ENCODE measurements at places on chromosomes 3 and 15.

DNA sequence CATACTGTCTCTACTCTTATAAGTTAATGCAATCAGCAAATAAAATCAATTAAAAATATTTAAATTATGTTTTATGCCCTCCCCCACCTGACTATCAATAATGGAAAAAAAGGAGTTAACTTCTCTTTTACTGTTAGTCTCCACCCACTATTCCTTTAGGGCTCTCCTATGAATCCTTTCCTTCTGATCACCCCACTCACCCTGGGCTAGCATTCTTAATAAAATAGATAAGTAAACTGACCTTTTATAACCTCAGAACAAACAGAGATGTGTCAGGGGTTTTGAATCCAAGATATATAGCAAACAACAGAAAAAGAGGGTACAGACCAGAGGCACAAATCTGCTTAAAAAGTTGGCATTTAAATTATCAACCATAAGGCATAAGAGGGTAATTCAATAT lies 116.1 kb upstream of the PLXND1 start:
- DNase-seq, result no peak

GRCh38 chr3:2940062-2940461 lies 170.1 kb downstream of the IL5RA start:
- DNase-seq, result no peak

DNA sequence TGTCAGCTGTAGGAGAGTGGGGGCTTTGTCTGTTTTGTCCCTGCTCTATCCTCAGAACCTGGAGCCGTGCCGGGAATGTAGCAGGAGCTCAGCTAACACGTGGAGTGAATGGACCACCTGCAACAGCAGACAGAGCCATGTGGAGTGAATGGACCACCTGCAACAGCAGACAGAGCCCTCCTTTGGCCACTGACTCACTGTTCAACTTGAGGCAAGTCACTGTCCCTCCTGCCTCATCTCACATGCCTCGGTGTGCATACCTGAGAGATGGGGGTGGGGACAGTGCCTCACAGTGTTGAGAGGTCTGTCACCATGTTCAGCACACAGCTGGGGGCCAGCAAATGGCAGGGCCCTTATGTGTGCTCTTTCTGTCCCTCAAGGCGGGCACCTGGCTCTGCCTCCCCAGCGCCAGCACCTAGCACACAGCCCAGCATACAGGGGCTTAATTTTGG lies 27.9 kb downstream of the FEM1B start:
- no peak for DNase-seq

- DNase-seq, result no peak
Observed at GRCh38 chr3:53845103-53845880, 927 bp downstream of the CHDH start.

GRCh38 chr15:61946778-61947177 lies 113.5 kb downstream of the VPS13C start:
- DNase-seq, result no peak

- no peak for DNase-seq
Observed at GRCh38 chr3:152458376-152459117, 189.8 kb downstream of the MBNL1 start.

DNA sequence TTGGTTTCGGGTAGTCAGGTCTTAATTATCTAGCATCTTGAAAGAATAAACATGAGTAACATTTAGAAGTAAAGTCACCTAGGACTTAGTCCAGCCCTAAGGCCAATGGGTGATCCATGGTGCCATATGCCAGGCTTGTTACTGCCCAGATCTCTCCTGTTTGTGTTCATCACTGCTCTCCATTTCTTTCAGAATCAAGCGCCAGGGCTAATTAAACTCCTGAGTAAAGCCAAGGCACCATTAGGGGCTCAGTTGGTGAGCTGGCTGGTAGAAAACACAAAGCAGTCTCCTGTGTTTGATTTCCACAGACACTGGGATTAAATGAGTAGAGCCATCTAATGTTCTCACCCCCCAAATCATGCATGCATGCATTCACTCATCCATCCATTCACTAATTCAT lies 11.3 kb downstream of the CYP19A1 start:
- DNase-seq, result no peak

GRCh38 chr3:71492566-71492965 lies 91.0 kb downstream of the FOXP1 start:
- no peak for DNase-seq

DNA sequence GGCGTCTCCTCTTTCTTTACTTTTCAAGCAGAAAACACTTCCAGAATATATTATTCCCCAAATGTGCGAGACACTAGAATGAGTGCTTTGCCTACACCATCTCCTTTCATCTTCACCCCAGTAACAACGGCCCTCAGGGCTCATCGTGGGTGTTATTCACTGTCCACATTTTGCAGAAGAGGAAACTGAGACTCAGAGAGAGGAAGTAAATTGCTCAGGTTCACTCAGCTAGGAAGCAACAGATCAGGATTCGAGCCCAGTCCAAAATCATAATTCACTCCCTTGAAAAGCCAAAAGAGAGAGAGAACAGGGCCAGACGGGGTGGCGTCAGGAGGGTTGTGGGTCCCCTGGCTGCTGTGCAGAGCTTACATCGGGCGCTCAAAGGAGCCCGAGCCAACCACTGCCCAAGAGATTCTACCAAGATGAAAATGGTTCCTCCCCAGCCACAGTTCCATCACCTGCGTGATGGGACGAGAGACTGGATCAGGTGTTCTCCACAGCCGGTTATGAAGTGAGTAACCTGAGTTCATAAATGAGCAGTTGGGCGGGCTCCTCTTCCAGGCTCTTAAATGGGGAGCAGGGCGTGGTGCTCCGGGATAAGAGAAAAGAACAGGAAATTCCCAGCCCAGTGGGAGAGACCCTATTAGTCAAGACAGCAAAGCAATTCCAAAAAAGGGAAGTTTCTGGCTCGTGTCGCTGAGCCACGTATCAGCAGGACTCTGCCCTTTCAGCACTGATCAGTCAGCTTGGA lies 48.6 kb upstream of the FLNB start:
- no peak for DNase-seq

DNA sequence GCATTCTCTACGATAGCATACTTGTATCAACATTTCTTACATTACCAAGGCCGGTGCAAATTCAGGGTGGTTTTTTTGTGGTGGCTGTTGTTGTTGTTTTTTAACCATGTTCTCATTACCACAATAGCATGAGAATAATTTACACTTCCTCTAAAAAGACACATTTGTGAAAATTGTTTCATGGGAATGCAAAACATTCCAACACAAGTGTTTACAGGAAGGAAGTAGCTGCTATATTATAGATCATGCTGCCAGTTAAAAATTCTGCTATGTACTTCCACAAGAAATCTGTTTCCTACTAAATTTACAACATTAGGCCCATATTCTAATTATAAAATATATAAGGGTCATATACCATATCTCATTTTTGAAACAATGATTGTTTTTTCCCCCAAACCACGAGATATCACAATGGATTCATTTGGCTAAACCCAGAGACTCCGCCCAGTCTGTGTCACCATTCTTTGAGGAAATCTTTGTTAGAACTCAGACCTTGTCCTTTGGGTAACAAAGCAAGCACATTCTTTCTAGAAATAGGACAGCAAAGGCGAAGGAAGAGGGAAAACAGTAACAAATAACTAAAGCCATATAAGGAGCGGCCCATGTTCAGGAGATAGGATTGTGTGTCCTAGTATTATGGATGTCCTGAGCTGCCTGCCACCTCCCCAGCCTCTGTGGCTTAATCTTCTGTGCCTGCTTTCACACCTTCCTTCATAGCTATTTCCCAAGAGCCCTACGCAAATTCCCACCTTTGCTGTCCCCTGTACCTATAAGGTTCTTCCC lies 60.1 kb downstream of the UACA start:
- no peak for DNase-seq

DNA sequence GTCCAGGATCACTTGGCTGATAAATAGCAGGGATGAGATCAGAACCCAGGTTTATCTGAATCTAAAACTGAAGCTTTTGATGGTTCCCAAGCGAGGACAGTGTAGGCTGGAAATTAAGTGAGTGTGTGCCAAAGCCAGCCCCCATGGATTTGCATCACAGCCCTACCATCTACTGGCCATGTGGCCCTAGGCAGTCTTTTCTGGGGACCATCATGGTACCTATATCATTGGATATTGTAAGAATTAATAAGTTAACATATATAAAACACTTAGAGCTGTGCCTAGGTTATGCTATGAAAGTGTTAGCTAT lies 32.8 kb upstream of the SSR3 start:
- no peak for DNase-seq

- DNase-seq, result no peak
Observed at GRCh38 chr3:14915636-14916222, 31.7 kb upstream of the NR2C2 start.

DNA sequence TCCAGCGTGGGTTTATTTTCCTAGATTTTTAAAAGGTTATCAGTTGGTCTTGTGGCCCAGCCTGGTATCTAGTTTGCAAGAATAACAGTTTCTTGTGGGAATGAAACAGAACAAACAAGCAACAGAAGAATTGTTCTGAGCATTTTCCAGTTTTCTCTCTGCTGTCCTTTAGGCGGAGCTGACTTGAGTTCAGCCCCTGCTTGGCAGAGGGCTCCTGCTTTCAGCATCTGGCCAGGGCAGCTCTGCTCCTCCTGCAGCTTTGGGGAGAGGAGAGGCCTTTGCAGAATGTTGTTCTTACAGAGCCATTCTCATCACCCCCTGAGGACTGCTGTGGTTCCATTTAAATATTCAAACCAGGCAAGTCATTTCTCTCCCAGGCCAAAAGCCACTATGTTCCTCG lies 117.7 kb downstream of the ALDH1A2 start:
- no peak for DNase-seq

- DNase-seq, result no peak
Observed at GRCh38 chr3:42660898-42661297, 7.4 kb downstream of the ZBTB47 start.

DNA sequence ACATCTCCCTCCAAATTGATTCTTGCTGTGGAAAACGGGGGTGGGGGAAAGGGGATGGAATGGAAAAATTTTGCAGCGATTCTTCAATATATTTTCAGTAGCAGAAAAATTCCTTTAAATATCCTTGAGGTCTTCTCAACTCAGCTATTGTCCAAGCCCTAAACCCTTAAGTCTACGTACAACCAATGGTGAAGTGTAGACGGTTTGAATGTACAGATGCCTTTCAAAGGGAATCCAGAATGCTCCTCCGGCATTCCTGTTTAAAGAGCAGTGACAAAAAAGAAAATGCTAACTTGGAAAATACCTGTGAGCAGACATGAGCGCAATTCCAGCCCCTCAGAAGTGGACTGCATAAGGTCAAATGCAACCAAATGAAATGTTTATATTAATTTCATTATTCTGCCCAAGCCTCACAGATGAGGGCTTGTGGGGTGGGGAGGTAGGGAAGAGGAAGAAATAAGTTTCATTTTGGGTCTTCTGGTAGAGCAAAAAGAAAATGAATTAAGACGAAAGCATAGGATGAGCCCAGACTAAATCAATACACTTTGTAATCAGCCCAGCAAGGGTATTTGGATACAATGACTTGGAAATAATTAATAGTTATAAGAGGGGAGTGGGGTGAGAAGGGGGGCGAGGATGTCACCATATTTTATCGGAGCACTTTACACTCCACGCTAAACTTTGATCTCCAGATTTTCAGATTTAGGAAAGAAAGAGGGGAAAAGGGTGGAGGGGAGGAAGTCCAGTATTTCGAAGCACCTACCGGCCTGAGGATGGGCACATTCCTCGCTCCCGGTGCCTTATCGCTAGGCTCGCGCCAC lies 2.7 kb downstream of the FOXP1 start:
- no peak for DNase-seq

DNA sequence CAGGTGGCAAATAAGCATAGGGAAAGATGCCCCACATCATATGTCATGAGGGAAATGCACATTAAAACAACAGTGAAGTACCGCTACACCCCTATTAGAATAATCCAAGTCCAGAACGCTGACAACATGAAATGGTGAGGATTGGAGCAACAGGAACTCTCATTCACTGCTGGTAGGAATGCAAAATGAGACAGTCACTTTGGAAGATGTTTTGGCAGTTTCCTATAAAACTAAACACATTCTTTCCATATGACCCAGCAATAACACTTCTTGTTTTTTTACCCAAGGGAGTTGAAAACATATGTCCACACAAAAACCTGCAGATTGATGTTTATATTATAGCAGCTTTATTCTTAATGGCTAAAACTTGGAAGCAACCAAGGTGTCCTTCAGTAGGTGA lies 116.4 kb upstream of the TOPAZ1 start:
- no peak for DNase-seq

- peak; percentile 41 for DNase-seq
Observed at GRCh38 chr15:39171944-39172368, 408.9 kb upstream of the THBS1 start.

GRCh38 chr15:62969442-62970089 lies 73.0 kb upstream of the TPM1 start:
- no peak for DNase-seq

- no peak for DNase-seq
Observed at GRCh38 chr3:153429821-153430220, 267.8 kb downstream of the RAP2B start.

- no peak for DNase-seq
Observed at GRCh38 chr3:68974711-68975110, 38.8 kb downstream of the EOGT start.

- no peak for DNase-seq
Observed at GRCh38 chr3:156657440-156657839, 16.9 kb upstream of the TIPARP start.

- no peak for DNase-seq
Observed at GRCh38 chr3:141126661-141127343, 75.7 kb downstream of the SPSB4 start.

DNA sequence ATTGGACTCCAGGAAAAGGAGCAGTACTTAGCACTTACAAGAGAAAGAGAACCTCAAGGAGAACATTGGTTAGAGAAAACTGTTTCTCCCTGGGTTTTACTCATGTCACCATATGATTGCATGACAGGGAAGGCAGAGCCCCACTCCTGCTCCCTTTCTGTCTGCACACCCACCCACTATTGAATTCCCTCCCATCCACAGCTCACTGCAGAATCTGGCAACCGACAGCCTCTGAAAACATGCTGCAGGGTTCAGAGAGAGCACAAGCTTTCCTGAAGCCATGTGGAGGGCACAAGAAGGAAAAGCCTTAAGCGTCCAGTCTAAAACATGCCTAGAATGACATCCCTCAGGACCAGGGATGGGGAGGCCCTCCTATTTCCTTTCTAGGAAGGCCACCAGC lies 3.0 kb upstream of the IL17RD start:
- no peak for DNase-seq
